ENCODE measurements at places on chromosomes 5 and 9.

DNA sequence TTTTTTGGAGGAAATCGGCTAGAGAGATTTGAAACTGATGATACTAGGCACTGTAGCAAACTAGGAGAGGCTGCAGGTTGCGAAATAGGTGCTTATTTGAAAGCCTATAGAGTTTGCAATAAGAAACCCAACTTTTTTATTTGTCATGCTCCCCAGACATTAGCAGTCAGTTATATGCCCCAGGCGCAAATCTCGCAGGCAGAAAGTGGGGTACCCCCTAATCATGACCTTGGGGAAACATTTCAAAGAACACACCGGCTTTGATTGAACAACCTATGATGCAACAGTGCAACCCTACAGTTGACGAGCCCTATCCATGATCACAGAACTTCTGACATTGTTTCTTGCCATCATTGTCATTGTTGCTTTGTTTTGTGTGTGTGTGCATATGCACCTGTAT, 510.5 kb downstream of the RAB3C start:
- no peak for DNase-seq

GRCh38 chr9:88529496-88529895, 5.5 kb upstream of the NXNL2 start:
- DNase-seq: no peak

GRCh38 chr5:146718609-146719008, 159.9 kb downstream of the PPP2R2B start:
- DNase-seq: no peak

DNA sequence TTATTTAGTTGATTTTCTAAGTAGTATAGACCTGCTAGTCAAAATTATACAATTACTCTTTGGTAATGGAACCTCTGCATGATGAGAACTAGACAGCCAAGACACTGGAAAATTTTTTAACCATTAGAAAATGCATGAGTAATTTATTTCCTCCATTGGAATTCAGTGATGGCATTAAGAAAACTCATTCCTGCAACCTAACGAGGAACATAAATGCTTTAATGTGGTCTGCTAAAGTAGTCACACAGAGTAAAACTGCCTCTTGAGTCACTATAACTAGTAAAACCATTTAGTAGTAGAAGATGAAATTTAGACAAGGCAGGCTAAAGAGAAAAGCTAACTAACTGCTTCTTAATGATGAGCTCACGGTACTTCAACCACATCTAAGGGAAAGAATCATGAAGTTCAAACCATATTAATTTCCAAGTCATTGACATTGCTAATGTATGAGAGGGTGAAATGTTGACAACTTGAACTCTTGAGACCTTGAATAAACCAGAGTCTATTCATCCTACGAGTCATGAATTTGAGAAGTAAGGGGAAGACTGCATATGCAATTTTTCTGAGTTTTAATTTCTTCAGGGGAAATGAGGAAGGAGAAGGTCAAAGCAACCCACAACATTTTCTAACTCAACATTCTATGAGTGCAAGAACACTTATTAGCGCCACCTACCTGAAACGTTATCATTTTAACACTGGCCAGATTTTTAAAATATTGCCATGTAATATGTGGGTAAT, 74.4 kb downstream of the GLIS3 start:
- DNase-seq: no peak

- no peak for DNase-seq
Measured at GRCh38 chr5:33059081-33059480, 348.0 kb downstream of the NPR3 start.

- DNase-seq: no peak
Measured at GRCh38 chr9:103991698-103992097, 102.4 kb upstream of the SMC2 start.
